ENCODE measurements at places on chromosomes 6 and 20.

DNA sequence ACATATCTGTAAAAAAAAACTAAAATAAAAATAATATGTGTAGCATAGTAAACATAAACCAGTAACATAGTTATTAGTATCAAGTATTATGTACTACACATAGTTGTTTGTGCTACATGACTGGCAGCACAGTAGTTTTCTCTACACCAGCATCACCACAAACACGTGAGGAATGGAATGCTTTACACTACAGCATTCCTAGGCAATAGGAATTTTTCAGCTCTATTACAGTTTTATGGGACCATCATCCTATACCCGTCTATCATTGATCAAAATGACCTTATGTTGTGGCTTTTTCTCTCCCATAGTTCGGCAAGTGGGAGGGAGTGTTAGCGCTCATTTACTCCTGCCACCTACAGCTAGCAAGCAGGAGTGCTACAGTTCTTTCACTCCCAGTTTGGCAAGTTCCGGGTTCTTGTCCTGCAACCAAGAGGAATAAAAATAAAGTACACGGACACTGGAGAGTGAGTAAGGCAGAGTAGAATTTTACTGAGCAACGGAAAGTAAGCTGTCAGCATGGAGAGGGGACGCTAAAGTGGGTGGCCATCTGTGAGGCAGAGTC, 196.8 kb upstream of the HSF2 start:
- no peak for DNase-seq

- DNase-seq: no peak
These were observed 37.4 kb upstream of the RPL7L1 start for GRCh38 chr6:42841844-42842584.

DNA sequence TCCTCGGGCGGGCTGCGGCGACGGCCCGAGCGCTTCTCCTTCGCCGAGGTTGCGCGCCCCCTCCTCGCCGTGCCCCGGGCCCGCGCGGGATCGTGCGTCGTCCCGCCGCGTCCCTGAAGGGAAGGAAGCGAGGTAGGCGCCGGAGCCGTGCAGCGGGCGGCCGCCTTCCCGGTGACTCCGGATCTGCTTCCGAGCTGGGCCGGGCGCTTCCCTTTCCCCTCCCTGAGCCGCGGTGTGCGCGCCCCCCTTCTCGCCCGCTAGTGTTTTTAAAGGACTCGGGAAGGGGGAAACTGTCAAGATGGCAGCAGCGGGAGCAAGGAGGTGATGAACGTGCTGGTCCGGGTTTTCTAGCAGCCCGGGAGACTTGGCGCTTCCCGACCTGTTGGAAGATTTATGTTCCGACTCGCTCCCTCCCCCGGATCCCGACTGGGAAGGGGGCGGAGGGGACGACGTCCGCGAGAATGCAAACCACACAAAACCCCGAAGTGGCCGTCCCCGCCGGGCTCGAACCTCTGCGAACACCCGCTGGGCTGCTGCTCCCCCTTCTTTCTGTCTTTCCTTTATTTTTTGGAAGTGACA, 744 bp upstream of the FOXO3 start:
- no peak for DNase-seq

GRCh38 chr6:154848580-154848979, 115.4 kb downstream of the SCAF8 start:
- no peak for DNase-seq

GRCh38 chr6:44036699-44037101, 90.6 kb downstream of the MRPL14 start:
- no peak for DNase-seq

GRCh38 chr6:77290798-77291197, 172.5 kb downstream of the HTR1B start:
- DNase-seq: no peak

GRCh38 chr6:90028066-90028778, 134.0 kb downstream of the GJA10 start:
- DNase-seq: no peak

DNA sequence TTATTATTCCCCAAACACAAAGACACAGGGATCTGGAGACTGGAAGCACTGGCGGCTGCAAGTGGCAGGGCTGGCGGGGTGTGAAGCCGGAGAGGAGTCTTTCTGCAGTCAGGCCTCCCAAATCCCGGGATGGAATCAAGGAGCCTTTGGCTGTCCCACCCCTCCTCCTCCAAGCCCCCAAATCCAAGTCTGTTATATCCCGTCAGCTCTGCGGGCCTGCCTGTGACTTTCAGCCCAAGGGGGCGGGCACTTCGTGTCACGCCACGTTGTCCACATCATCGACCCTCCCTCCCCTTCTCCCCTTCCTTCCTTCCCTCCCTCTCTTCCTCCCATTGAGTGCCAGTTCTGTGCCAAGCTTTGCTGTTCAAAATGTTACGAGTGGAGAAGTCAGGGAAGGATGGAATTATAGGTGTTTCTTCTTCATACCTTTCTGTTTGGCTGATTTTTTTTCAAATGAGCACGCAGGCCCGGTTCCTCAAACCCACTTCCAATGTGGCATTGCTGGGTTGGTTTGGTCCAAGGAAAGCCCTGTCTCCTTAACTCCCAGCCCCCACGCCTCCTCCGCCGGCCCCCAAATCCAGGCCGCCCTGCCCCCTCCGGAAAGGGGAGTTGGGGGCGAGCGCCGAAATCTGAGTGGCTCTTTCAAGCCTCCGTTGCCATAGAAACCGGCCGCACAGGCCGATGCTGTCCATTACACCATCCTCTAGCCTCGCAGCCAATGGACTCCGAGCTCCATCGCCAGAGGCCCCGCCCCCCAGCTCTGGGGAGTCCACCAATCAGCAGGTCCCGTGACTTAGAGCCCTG, 12.7 kb downstream of the ZCCHC3 start:
- peak; percentile 96 for DNase-seq

DNA sequence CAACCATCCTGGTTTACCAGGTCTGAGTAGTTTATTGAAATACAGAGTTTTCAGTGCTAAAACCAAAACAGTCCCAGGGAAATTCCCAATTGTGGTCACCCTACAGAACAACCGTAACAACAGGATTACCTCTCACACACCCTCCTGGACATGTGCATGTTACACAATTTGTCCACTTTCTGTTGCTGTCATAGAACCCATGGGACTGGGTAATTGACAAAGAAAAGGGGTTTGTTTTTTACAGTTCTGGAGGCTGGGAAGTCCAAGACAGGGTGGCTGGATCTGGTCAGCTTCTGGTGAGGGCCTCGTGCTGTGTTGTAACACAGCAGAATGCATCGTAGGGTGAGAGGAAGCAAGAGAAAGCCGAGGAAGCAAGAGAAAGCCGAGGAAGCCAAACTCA, 9.1 kb upstream of the ADA start:
- no peak for DNase-seq

DNA sequence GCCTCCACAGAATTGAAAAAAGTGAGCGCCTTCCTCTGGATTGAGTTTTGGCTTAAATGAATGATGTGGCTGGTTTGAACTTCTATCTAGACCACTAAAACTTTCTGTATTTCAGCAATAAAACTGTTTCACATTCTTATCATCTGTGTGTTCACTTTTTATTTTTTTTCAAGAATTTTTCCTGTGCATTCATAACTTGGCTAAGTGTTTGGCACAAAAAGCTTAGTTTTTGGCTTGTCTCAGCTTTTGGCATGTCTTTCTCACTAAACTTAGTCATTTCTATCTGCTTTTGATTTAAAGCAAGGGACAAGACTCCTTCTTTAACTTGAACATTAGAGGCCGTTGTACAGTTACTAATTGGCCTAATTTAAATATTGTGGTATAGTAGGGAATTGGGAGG, 1015.1 kb downstream of the EPHA7 start:
- DNase-seq: no peak

DNA sequence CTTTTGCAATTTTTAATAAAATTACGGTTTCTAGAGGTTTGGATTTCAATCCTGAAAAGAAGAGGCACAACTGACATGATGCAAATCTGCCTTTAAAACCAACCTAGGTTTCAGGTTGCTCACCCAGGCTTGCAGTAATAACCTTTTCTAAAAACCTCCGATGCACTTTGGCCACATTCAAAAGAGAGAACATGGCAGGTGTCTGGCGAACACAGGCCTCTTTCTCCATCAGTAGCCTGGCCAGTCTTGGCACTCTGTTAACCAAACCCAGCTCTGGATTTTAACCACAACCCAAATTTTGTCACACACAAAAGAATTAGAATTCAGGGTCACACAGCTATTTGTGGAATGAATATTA, 55.8 kb upstream of the MAFB start:
- DNase-seq: no peak

GRCh38 chr6:113120224-113120581, 736.9 kb upstream of the MARCKS start:
- peak; percentile 99 for DNase-seq

- DNase-seq: no peak
These were observed 80.7 kb downstream of the FOXF2 start for GRCh38 chr6:1470040-1470439.

DNA sequence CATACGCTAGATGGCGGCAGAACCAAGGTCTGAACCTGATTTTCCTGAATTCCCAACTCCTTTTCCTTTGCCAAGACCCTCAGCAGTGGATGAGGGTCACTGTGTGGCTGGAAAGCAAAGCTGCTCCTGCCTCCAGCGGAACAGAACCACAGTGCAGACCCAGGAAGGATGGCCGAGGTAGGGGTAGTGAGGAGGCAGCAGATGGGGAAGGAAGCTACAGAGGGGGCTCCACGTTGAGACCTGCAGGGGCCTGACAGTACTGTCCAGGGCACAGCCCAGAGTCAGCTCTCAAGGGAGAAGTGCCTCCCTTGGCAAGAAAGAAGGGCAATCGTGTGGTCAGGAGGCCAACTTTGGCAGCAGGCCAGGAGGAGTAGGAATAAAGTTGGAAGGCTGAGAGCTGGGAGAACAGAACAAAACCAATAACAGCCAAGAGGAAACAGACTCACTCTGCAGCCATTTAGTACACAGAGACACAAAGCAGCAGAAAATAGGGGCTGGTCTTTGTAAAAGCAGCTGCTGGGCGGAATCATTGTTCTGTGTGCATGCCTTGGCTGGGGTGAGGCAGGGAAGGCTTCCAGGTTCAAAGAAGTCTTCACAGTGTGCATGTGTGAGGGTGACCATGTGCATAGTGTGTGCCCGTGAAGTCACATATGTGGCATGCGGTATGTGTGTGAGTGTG, 3.1 kb downstream of the GABRR2 start:
- DNase-seq: no peak

DNA sequence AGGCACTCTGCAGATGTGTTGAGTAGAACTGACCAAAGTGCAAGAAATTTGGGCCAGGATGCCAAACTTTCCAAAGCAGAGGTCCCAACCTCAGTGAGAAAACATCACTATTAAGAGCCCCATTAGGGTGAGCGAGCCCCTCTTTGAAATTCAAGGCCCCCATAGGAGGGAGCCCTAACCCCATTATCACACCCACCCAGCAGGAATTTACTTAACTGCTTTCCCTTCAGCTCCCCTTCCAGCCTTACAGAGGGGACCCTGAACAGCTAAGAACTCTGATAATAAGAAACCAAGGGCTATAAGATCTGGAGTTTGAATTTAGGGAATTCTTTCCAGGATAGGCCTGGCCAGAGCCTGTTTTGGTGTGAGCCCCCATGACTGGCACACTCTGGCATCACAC, 130.6 kb downstream of the NFATC2 start:
- no peak for DNase-seq

DNA sequence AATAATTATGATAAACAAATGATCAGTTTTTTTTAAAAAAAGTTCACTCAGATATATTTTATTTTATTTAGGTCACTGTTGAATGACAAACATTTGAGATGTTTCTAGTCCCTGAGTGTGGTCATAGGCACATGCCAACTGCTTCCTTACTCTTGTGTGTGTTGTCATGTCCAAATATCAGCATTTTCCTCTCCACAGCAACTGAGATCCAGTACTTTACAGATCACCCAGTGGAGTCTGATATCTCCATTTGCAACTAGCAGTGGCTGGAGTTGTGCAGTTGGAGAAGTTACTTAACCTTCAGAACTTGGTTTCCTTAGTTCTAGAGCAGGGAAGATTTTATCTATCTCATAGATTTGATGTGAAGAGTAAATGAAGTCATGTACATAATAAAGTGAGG, 101.3 kb downstream of the MYB start:
- no peak for DNase-seq

DNA sequence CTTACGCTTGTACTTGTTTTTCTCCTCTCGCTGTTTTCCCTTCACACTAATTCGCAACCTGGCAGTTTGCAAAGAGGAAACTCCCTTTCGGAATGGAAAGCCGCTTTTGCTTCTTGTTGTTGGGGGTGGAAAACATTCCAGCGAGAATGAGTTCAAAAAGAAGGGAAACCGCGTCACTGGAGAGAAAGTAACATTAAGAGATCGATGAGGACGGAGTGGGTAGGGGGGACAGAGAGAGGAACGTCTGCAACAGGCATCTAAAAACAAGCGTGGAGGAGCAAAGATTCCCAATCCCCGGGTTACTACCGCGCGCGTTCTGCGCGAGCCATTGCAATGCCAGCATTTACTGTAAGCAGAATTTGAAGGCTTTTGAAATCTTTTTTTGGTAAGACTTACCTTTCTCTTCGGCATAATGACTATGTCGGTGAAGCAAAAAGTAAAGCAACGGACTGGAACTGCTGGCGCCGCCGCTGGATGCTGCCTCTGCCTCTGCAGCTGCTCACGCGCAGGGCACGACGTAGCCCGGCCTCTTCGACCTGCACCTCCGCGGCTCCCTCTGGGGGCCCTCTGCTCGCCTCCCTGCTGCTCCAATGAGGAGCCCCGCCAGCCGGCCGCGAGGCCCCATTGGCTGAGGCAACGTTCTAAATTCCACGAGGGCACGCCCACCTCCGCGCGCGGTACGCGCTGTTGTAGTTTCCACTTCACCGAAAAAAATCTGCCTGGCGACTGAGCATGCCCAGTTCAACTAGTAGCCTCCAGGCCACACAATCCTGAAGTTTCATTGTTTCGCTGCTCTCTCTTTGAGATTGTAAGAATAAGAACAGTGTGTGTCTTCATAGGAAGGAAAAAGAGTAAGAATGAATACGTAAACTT, at the start of gene HMGN3:
TSS of gene HMGN3 (minus strand) at position 533 of the 873 bp plus-strand sequence.
- DNase-seq: peak; percentile 52
